Activated CD4-positive, CD25-positive, alpha-beta regulatory T cell (primary cell): ENCODE measurements at places on chromosomes 11 and 22.

GRCh38 chr11:126514061-126514693 is 158.7 kb downstream of the ST3GAL4 start:
- no peak for DNase-seq

DNA sequence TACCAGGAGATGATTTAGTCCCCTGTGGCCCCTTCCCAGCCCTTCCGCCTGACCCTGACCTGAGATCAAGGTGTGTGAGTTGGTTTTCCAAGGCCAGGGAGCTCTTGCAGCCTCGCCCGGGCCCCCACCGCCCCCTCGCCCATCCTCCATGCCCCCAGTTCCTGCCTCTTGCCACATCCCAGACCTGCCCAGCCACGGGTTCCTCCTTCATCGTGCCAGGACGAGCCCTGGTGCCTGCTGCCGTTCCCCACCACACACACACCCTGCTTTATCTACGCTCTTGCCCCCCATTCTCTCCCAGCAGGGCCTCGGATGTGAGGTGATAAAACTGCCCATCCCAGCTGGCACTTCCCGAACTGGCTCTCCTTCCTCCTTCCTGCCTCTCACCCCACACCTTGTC is 1.4 kb upstream of the LIF start:
- DNase-seq = no peak

- DNase-seq = no peak
Measured at GRCh38 chr22:40976866-40977700, 25.9 kb downstream of the RBX1 start.

DNA sequence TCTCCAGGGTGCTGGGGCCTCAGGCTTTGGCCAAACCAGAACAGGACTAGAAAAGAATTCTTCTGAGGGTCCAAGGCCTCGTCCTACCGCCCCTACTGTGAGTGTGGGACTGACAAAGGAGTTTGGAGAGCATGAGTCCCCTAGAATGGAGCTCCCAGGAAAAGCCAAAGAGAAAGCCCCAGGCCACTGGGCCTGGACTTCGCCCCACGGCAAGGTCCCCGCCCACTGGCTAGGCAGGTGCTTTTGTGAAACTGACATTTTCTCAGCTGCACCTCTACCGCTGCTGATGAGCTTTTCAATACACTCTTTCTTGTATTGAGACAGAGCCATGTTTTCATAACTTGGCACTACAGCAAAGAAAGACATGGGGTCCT is 9.7 kb upstream of the FGF3 start:
- no peak for DNase-seq

DNA sequence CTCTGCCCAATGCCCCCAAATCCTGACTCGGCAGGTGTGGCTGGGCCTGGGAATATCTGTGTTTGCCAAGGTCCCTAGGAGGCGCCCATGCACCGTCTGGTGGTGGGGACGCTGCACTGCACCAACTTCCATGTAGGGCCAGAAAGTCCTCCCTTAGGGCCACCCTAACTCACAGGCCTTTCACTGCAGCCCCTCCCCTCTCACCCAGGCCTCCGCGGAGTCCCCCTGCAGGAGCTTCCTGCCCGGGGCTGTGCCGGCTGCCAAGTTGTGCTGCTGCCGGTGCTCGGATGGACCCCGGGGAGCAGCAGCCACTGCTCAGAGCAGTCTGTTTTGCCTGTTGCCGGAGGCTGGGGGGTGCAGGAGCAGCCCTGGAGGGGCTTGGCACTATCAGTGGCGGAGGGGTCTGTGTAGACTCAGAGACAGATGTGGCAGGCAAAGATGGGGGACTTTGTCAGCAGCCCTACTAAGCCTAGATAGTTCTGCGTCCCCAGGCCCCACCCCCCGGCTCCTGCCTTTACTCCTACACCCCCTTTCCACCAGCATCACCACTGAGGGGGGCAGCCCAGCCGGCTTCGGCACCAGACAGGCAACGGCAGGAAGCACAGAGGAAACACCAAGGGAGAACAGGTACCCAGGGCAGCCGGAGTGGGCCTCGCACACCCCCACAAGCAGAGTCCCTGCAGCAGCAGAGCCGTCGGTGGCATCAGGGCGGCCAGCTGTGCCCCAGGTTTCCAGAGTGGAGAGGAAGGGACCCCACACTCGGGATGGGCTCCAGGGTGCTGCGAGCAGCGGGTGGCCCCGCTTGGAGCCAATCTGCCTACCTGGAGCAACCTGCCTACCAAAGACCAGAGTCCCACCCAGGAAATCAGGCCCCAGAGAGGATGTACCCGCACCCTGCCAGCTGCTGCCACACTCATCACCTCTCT is 124.3 kb downstream of the TRIM29 start:
- DNase-seq = no peak

GRCh38 chr22:17444204-17444504 is 74.9 kb downstream of the CECR2 start:
- DNase-seq = no peak
